ENCODE measurements at places on chromosomes 11 and 22.

DNA sequence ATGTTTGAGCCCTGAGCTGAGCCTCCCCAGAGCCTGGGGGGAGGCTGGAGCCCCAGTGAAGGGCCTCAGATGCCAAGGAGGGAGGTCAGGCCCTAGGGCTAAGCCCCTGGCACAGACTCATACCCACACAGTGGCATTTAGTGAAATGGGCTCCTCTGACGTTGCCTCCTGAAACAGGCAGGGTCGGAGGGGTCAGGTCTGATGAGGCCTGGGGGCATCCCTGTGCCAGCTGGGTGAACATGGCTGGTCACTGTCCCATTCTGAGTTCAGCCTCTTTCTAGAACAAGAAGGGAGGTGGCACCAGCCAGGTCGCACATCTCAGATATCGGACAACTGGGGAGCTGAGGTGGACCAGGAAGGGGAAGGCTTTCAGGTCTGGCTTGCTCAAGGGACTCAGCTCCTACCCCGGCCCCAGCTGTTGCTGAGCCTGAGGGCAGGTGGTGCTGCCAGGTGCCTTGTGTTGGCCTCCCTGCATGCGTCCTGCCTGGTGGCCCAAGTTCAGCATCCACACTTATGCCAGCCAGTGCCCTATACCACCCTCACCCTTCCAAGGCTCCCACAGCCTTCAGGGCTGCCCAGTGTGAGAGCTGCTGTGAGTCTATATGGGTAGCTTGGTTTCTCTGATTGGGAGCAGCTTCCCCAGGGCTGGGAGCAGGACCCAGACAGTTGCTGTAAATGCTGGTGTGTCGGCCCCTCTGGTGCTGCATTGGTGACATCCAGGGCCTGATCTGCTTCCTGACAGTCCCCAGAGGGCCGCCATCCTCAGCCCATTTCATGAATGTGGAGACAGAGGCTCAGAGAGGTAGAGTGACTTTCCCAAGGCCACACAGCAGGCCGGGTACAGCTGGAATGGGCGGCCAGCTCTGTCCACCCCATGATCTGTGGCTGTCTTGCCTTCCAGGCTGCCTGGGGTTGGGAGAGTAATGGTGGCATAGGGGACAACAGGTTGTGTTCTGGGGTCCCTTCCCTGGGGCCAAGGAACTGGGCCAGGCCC, 32.8 kb upstream of the PPARA start:
- no peak for DNase-seq

GRCh38 chr22:33427461-33427860, 369.3 kb upstream of the SYN3 start:
- DNase-seq: no peak

GRCh38 chr11:112238041-112238440, 11.8 kb downstream of the PTS start:
- no peak for DNase-seq

- DNase-seq: no peak
Observed at GRCh38 chr11:134468796-134469195, 56.8 kb upstream of the B3GAT1 start.

DNA sequence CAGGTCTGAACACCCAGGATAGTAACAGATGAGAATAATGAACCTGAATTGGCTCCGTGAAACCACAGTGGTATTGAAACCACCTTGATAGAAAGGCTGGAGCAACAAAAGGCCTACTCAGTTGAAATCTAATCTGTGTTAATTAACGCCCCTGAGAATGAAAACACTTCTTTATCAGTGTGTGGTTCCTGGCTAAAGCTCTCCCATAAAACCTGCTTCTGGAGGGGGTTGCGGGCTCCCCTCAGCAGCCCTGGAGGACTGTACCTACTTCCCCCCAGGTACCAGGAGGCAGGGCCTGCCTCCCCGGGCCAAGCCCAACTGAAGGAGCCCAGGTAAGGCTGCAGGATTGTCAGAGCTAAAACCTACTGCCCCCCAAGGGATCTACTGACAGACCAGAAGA, 54.6 kb downstream of the PLEKHA7 start:
- no peak for DNase-seq

GRCh38 chr11:69818603-69819441, at the start of gene FGF3:
TSS of gene FGF3 (minus strand) at chr11:69819416. CDS start at chr11:69818933, 483 bp downstream.
- DNase-seq: no peak
